ENCODE measurements at places on chromosomes 1 and 21.

DNA sequence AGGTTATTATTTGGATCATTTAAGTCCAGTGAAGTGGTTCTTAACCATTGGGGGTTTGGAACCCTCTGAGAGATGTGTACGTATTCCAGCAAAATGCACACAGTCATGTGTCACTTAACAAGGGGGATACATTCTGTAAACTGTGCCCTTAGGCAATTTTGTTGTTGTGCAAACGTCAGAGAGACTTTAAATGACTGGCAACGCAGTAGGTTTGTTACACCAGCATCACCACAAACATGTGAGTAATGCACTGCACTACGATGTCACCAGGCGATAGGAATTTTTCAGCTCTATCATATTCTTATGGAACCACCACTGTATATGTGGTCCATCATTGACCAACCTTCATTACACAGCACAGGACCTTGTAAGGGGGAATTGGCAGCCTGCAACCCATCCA, 11.9 kb downstream of the AHCYL1 start:
- peak; percentile 48 for DNase-seq

- DNase-seq = peak; percentile 91
Measured at GRCh38 chr1:182614796-182615454, 10.7 kb upstream of the RGS16 start.

- no peak for DNase-seq
Measured at GRCh38 chr1:236282719-236283118, 961 bp upstream of the ERO1B start.

- DNase-seq = no peak
Measured at GRCh38 chr1:200365897-200366426, 43.9 kb downstream of the ZNF281 start.

DNA sequence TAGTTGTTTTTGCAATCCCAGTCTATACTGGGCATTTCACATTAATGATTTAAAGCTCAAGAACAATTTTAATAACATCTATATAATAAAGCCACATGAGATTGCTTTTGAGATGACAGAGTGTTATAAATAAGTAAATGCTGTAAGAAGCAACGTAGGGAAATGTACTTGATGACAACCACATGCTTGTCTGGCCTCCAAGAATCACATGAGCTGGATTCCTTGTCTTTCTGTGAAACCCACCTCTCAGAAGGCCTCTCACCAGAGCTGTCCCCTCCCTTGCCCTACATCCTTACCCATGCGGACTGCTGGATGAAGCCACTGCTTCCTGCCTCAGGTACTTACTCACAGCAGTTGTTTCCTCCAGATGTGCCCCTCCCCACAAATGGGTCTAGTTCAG, 145.1 kb upstream of the CTTNBP2NL start:
- no peak for DNase-seq

DNA sequence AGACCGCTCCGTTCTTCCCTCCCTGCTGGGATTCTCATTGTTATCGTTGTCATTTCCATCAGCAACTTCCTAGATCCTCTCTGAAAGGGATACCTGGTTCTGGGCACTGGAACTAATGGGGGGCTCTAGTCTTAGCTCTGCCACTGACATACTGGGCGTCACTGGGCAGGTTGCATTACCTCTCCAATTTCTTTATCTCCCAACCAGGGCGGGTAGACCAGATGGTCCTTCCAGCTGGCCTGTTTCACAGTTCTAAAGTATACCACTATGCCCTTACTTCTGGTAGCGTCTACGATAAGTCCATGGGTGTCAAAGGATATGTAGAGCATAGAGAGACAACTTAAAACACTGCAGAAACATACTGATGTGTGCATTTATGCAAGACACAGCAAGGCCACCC, 1.4 kb downstream of the GPR37L1 start:
- DNase-seq = no peak

GRCh38 chr1:7643530-7643929, 127.6 kb upstream of the VAMP3 start:
- DNase-seq = peak; percentile 41

- peak; percentile 63 for DNase-seq
Measured at GRCh38 chr1:53689736-53690326, 49.1 kb downstream of the GLIS1 start.

- DNase-seq = peak; percentile 77
Measured at GRCh38 chr1:107135463-107135862, 5.4 kb upstream of the NTNG1 start.

- DNase-seq = no peak
Measured at GRCh38 chr1:8860738-8861516, 17.6 kb downstream of the ENO1 start.

GRCh38 chr1:203186091-203186445, 436 bp downstream of the CHI3L1 start:
- no peak for DNase-seq

GRCh38 chr1:65027666-65028358, 61.5 kb upstream of the JAK1 start:
- no peak for DNase-seq

DNA sequence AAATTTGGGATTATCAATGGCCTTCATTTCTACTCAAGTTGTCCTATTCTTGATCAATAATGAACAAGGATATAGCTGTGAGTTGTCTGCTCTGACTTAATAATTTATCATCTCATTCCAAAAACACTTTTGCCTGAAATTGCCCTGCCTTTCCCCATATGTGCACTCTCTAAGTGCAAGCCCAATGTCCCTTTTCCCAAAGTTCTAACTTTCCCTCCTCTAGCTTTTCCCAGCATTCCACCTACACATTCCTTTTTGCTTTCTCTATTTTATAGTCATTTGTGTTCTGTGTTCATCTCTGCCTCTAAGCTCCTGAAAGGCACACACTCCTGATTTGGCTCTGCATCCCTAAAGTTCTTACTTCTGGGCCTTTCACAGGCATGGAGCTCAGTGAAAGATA, 34.7 kb downstream of the SUSD4 start:
- DNase-seq = no peak

DNA sequence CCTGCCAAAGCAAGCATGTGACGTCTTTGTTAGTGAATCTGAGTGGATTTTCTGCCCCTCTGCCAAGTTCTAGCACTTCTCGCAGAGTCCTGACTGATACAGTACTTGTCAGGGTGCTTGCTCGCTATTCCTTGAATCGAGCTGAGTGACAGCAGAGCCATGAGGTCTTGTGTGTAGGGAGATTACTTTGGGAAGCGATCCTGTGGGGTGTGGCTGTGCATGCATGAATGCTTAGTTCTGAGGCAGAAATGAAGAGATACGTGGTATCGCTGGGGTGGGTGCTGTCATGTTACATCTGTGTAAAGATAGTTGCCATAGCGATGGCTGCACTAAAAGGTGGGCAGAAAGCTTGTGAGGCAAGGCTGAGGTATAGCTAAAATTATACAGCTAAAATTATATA, 19.3 kb upstream of the DNAJC28 start:
- DNase-seq = no peak

DNA sequence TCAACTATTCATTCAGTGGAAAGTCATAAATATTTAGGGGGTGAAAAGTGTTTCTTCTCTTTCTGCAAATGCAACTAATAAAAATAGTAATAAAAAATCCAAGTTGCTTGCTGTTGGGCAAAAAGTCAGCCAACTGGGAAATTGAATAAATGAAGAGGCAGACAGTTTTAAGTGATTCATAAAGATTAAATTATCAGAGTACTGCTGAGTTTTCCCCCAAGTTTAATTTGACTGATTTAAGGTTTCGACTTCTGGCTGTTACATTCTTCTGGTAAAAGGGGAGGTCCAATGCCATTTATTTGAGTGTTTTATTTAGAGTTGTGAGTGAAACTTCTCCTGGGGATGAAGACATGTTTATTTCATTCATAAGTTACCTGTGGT, 125.5 kb downstream of the NTPCR start:
- no peak for DNase-seq

DNA sequence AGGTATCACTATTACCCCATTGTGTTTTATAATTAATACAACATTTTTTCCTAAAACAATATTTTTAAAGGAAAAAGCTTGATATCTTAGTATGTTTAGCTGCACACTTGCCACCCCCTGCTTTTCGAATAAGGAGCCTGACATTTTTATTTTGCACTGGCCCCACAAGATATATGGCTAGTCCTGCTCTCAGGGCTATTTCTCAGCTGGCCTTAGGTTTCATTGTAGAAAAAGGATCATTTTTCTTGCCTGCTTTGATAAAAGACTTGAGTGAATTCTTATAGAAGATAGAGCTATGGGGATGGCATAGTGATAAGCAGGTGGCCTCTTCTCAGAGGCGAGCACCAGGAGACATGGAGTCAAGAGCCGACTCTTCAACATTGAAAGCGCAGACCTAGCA, 167.0 kb downstream of the FAM78B start:
- no peak for DNase-seq

DNA sequence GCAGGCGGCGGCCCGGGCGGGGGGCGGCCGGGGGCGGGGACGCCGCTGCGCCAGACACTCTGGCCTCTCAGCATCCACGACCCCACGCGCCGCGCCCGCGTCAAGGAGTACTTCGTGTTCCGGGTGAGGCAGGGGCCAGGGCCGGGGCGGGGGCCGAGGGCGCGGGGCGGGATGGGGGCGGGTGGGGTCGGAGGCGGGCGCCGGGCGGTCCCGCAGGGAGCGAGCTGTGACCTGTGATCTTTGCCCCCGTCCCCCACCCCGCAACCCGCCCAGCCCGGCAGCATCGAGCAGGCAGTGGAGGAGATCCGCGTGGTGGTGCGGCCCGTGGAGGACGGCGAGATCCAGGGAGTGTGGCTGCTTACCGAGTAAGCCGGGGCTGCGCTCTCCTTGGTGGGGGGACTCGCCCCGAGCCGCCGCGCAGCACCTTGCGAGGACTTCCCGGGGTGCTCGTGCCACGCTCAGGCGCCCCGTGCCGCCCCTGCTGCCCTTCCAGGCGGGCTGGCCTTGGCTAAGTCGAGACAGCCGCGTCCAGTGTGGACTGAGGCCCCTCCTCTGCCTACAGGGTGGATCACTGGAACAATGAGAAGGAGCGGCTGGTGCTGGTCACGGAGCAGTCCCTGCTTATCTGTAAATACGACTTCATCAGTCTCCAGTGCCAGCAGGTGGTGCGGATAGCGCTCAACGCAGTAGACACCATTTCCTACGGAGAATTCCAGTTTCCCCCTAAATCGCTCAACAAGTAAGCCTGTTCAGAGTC, 514 bp downstream of the TPRG1L start:
- DNase-seq = no peak

DNA sequence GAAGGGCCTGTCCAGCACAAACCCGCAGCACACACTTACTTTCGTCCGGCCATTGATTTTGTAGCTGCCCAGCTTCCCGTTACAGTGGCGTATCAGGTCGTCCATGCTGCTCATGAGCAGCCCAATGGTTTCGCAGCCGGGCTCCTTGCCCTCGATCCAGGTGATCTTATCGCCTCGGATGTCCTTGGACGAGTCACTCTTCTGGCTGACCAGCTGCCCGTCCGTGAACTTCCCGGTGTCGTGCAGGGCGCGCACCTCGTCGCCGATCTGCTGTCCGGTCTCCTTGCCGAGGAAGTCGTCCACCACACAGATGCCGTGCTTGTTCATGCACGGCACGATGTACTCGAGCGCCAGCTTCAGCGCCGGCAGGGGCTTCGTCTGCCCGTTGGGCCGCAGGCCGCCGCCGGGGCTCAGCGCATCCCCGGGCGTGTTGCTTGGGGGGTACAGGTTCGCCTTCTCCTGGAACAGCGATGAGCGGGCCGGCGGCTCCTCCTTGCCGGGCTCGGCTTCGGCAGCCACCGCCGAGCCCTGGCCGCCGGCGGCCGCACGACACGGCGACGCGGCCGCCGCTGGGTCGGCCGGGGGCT, 1.0 kb downstream of the EGLN1 start:
- DNase-seq = peak; percentile 29

GRCh38 chr1:25805863-25806225, 5.9 kb downstream of the SELENON start:
- no peak for DNase-seq

GRCh38 chr21:32096411-32096810, 182.4 kb downstream of the MIS18A start:
- peak; percentile 21 for DNase-seq

GRCh38 chr1:154958036-154958435, 2.1 kb upstream of the PBXIP1 start:
- DNase-seq = no peak

DNA sequence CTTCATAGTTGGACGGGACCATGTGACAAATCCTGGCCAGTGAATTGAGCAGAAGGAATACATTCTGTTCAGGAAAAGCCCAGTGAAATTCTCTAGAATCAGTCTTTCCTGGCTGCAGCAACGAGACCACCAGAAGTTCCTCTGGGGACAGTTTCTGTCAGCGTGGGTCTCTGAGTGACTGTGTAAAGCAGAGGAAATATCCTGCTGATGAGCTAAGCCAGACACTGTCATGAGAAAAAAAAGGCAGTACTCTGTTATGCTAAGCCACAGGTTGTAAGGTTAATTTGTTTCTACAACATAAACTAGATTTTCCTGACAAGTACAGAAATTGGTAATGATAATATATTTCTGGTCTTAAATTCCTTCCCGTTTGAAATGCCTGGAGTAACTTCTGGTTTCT, 664.4 kb downstream of the LMO4 start:
- no peak for DNase-seq

GRCh38 chr1:160113407-160113806, 2.2 kb upstream of the ATP1A2 start:
- no peak for DNase-seq

- no peak for DNase-seq
Measured at GRCh38 chr1:223678841-223679240, 13.3 kb upstream of the CAPN8 start.

DNA sequence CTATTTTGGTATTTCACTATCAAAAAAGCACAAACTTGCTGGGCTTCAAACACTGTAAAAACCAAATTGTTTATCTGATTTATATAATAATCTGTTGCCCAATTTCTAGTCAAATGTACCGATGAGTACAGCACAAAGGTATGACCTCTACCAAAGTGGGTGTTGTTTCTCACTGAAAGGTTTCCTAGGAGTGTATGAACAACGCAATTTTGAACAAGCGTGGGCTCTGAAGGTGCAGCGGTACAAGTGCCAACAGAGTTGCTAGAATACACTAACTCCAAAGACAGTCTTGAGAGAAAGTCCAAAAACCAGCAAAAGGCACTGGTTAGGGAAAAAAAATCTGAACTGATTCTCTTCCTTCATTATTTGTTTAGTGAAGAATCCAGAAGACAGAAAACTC, 130.4 kb downstream of the ATP1B1 start:
- no peak for DNase-seq

GRCh38 chr1:151540982-151541377, 871 bp downstream of the TUFT1 start:
- no peak for DNase-seq

DNA sequence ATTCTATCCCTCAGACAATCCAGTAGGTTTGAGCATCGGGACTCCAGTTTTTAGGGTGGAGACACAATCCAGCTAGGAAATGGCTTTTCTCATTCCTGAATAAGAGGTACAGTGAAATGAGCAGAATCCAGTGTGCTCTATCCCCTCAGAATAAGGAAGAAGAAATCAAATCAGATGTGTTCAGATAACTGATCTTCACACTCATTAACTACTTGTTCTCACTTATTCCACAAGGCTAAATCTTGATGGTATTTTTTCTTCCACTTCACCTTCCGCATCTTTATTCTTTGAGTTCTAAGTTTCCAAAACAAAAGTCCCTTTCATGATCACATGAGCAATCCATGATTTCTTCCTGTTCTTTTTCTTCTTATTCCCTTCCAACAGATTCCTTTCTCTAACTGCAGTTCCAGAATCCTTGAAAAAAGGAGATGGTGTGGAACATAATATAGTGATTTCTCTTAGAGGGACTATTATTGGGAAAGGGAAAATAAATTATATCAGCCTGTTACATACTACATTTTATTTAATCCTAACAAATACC, 1.7 kb downstream of the SYT11 start:
- peak; percentile 10 for DNase-seq

GRCh38 chr21:44436111-44436611, 19.1 kb upstream of the LRRC3 start:
- no peak for DNase-seq

Data from fibroblast of skin of right biceps (primary cell).